Hematopoietic multipotent progenitor cell treated with erythropoietin and hydrocortisone succinate and interleukin-3 and kit ligand, for 8 days (in vitro differentiated cells): ENCODE measurements at places on chromosomes 5 and 9.

DNA sequence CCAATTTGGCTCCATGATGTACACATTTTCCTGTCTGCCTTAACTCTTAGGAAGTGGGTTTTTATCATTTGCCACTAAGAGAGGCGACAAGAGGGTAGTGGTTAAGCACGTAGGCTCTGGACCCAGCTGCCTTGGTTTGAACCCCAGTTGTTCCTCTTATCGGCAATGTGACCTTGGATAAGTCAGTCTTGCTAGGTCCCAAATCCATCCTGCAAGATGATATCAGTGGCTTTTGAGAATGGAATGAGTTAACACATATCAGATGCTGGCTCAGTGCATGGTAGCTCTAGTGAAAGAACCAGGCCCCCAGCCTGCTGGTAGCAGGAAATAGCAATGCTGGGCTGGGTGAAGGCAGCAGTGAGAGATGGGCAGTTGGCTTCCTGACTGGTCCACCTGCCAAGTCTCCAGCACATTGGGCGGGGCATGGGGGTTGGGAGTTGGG, 72.5 kb downstream of the STK10 start:
- peak; percentile 73 for DNase-seq

DNA sequence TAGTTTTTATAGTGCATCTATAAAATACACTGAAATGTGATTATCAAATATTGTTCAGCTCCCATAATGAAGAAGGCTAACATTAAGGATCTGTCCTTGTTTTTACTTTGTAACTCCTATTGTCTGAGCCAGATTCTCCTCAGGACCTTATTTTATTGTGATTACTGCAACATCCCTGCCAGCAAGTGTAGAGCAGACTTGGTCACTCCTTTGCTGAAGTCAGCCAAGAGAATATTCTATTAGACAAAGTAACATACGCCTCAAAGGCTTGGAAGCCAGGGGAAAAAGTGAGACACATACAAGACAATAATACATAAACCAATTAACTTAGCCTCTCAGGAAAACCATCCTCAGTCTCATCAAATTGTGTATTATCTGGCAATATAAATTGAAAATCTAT, 269.6 kb downstream of the ARL15 start:
- no peak for DNase-seq

GRCh38 chr9:113524468-113524867, 60.9 kb downstream of the RGS3 start:
- no peak for DNase-seq

- DNase-seq: no peak
Observed at GRCh38 chr5:149932445-149933350, 11.9 kb downstream of the PDE6A start.

DNA sequence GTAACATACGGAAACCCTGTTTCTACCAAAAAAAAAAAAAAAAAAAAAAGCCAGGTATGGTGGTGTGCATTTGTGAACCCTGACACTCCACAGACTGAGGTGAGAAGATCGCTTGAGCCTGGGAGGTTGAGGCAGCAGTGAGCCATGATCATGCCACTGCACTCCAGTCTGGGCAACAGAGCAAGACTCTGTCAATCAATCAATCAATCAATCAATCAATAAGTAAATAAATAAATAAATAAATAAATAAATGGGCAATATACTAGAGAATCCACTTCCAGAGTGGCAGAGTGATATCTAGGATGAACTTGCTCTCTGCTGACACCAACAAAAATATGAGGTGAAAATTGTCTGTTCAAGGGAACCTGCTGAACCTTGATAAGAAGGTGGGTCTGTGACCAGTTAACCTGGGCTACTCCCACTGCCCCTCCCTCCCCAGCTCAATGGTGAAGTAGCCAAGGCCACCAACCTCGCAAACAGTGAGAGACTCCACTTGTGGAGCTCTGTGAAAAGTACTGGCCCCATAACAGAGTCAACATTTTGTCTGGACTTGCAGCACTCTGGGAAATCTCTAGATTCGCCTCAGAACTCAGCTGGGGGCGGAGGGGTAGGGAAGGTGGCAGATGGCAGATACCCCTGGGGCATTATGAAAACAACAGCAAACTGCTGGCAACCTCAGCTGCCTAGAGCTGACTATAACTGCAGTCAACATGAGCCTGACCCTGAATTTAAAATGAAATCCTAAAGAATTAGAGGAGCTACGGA, 163.7 kb downstream of the ROR2 start:
- peak; percentile 46 for DNase-seq

- DNase-seq: peak; percentile 50
Observed at GRCh38 chr5:154945695-154946301, 4.9 kb downstream of the MRPL22 start.

GRCh38 chr5:34691326-34691725, 35.2 kb downstream of the RAI14 start:
- no peak for DNase-seq

- peak; percentile 7 for DNase-seq
Observed at GRCh38 chr9:132404228-132404881, 2.3 kb downstream of the TTF1 start.

- DNase-seq: no peak
Observed at GRCh38 chr5:35309365-35310130, 79.3 kb upstream of the PRLR start.

GRCh38 chr9:120158221-120158620, 421.7 kb downstream of the CDK5RAP2 start:
- no peak for DNase-seq

- DNase-seq: no peak
Observed at GRCh38 chr5:131389869-131390265, 126.0 kb downstream of the CDC42SE2 start.

- DNase-seq: no peak
Observed at GRCh38 chr5:1294206-1294834, 548 bp downstream of the TERT start.

GRCh38 chr9:80049096-80049782, 477.5 kb downstream of the TLE4 start:
- DNase-seq: no peak

- DNase-seq: no peak
Observed at GRCh38 chr5:175742290-175742994, 84.6 kb downstream of the HRH2 start.

DNA sequence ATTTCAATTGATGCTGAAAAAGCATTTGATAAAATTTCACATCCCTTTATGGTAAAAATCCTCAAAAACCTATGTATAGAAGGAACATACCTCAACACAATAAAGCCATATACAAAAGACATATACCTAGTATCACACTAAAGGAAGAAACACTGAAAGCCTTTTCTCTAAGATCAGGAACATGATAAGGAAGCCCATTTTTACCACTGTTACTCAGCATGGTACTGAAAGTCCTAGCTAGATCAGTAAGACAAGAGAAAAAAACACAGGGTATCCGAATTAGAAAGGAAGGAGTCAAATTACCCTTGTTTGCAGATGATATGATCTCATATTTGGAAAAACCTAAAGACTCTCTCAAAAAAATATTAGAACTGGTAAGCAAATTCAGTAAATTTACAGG, 350.2 kb upstream of the PDE4D start:
- DNase-seq: no peak

DNA sequence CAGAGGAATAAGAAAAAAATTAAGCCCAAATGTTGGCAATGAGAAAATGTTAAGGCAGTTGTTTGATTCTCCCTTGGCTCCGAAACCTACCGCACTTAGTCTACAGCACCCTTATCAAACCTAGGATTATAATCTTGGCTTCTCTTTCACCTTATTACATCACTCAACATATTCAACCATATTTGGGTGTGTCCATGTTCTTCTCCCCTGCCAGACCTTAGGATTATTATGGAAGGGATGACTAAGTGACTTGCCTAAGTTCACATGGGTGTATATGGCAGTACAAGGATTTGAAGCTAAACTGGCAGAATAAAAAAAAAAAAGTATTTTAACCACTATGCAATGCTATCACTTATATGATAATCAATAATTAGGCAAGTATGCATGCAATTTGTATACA, 76.4 kb downstream of the PLK2 start:
- no peak for DNase-seq

GRCh38 chr5:160626322-160626721, 204.7 kb downstream of the PTTG1 start:
- DNase-seq: no peak

DNA sequence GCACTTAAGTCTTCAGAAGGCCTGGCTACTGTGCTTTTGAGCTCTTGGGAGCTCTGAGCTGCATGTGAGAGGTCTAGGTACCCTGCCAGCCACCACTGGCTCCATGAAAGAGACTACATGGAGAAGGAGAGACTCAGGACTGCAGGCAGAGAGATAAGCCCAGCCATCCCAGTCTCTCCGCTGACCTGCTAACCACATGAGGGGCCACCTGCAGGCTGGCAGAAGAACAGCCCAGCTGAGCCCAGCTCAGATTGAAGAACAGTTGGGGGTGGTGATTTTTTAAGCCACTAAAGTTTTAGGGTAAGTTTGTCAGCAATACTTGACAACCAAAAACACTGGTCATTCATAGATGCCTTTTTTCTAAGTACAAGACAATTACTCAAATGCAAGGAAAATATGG, 205.0 kb upstream of the PRDM9 start:
- DNase-seq: no peak

DNA sequence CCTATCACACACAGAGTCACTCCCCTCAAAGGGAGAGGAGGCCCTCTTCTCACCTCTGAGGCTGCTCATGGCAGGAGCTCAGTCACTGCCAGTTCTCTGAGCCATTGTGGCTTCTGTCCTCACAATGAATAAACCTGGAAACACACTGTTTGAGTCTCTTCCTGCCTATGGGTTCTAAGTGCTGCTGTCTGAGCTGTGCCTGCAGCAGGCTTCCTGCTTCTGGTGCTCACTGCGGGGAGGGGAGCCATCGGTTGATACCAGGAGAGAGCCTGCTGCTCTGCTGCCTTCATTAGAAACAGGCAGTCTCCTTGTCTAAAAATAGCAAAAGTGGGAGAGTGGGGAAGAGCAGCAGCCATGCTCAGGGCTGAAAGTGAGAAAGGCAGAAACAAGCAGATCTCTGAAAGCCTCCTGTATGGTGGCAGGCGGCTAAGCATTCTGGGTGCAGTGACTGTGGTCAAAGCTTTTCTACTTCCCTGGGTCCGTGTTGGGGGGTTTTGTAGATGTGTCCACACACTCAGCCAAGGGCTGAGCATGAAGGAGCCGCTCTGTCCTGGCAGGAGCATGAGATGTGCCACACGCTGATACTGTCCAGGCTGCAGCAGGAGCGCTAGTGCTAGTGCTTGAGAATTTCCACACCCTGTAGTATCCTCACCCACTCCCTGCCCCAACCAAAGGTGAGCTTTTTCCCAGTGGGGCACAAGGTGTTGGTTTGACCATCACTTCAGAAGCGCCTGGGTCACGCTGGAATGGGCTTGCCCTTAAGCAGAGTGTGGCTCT, 34.2 kb downstream of the PRKACG start:
- DNase-seq: no peak

GRCh38 chr5:67206461-67206860, 9.9 kb upstream of the CD180 start:
- no peak for DNase-seq

DNA sequence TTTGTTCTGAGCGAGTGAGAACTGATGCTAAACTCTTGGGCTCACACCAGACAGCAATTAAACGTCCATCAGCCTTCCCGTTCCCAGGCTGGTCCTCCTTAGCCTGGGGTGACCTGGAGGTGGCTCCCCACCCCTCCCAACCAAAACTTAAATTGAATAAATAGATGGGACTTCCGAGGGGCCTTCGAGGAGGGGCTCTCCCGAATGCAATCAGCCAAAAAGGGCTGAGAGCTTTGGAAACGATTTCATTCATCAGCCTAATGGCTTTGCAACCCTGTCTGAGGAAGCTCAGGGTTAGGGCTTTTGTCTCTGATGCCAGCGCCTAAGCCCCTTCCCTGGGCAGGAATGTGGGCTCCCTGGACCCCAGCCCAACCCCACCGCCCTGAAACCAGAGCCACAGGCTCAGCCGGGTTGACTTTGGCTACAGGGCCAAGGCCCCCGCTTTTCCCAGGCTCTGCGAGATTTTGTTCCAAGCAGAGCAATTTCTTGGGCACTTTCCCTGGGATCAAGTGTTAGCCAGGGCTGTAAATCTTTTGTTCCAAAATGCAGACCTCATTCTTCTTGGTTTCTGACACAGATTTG, 29.2 kb downstream of the LHX3 start:
- DNase-seq: no peak

DNA sequence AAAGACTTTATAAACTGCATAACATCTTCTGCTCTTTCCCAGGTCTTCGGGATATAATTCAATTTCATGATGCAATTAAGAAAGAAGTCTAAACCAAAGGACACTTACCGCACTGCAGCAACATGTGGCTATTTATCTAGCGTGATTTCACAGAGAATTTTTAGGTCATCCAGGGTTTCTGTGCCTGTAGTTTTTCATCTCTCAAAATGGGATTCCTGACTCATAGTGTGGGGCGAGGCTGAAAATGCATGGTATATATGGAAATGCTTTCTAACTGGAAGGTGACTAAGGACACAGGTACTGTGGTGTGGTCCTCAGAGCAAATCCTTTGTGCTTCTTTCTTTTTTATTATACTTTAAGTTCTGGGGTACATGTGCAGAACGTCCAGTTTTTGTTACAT, 557.7 kb upstream of the KLF4 start:
- no peak for DNase-seq

DNA sequence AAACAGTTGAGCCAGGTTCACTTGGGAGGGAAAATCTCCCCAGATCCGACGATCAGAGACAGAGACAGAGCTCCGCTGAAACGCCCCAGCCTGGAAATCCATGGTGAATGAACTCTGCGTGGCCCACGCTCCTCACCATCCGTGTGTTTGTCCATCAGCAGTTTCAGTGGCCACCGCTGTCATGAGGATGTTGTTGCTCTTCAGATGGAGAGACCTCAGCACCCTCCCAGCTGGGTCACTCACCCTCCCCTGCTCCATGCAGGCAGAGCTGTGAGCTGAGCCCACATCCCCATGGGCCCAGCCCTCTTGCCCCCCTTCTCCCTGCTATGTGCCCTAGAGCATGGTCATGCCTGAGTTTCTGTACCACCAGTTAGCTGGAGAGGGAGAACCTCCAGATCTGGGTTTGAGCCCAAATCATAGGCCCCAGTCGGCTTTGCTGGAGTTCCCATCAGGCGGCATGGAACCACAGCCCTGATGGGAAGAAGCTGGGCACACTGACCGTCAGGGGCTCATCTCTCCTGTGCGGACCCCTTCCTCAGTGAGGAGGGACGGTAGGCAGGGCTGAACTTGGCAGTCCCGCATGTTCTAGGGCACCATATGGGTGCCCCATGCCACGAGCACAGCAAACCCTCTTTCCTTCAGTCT, 154.4 kb upstream of the COL5A1 start:
- no peak for DNase-seq

DNA sequence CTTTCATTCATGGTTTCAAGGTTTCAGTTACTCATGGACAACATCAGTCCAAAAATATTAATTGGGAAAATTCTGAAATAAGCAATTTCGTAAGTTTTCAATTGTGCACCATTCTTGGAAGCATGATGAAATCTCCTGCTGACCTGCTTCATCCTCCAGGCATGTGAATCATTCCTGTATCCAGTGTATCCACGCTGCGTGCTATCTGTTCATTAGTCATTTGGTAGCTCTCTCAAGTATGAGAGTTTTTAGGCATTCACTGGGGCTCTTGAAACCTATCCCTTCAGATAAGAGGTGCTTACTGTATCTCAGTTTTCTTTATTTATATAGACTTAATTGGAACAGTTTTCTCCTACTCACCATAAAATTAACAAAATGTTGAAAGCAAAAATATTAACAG, 293.0 kb downstream of the CDH12 start:
- no peak for DNase-seq

GRCh38 chr5:72692651-72693442, 123.6 kb upstream of the TNPO1 start:
- no peak for DNase-seq

- DNase-seq: no peak
Observed at GRCh38 chr9:4755026-4755609, 14.1 kb upstream of the AK3 start.
